ENCODE measurements at places on chromosomes 13 and 19.
A peak's percentile ranks its signal among the peaks of the same experiment; 100 is the strongest.

- no peak for DNase-seq
These were observed 216.8 kb downstream of the TM9SF2 start for GRCh38 chr13:99717959-99718674.

- DNase-seq = peak; percentile 38
These were observed 9.6 kb upstream of the TIMM44 start for GRCh38 chr19:7953060-7953459.

GRCh38 chr13:44401577-44401976 is 28.0 kb downstream of the SERP2 start:
- DNase-seq = no peak

GRCh38 chr19:18975011-18975410 is 34.0 kb upstream of the HOMER3 start:
- no peak for DNase-seq

DNA sequence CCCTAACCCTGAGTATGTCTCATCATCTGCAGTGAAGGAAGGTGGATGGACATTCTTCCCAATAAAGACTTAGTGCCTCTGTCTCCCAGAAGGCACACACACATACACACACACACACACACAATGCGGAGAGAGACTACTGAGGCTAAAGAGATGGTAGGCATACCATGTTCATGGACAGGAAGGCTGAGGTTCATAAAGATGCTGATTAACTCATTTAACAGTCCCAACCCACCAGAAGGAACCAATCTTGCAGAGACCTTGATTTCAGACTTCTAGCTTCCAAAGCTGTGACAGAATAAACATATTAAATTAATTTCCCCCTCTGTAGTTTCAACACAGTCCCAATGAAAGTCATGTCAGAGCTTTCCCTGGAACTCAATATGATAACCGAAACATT is 33.1 kb downstream of the ARRDC2 start:
- DNase-seq = no peak

- DNase-seq = no peak
These were observed 12.1 kb upstream of the LGALS13 start for GRCh38 chr19:39590265-39590664.

- DNase-seq = no peak
These were observed 14.6 kb downstream of the HS6ST3 start for GRCh38 chr13:96104516-96104915.

GRCh38 chr19:47430041-47430802 is 10.9 kb upstream of the MEIS3 start:
- peak; percentile 55 for DNase-seq

GRCh38 chr13:77460195-77460594 is 75.3 kb upstream of the SCEL start:
- no peak for DNase-seq

GRCh38 chr19:47523473-47523872 is 8.6 kb upstream of the NAPA start:
- DNase-seq = no peak

DNA sequence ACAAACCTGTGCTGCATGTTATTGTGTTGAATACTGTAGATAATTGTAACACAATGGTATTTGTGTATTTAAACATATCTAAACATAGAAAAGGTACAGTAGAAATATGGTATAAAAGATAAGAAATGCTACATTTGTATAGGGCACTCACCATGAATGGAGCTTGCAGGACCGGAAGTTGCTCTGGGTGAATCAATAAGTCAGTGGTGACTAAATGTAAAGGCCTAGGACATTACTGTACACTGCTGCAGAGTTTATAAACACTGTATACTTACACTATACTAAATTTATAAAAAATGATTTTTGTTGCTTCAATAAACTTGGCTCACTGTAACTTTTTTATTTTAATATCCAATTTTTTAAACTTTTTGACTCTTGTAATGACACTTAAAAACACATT is 34.4 kb downstream of the LMO7 start:
- DNase-seq = peak; percentile 34

GRCh38 chr19:50718255-50719118 is 1.1 kb downstream of the SHANK1 start:
- DNase-seq = no peak

DNA sequence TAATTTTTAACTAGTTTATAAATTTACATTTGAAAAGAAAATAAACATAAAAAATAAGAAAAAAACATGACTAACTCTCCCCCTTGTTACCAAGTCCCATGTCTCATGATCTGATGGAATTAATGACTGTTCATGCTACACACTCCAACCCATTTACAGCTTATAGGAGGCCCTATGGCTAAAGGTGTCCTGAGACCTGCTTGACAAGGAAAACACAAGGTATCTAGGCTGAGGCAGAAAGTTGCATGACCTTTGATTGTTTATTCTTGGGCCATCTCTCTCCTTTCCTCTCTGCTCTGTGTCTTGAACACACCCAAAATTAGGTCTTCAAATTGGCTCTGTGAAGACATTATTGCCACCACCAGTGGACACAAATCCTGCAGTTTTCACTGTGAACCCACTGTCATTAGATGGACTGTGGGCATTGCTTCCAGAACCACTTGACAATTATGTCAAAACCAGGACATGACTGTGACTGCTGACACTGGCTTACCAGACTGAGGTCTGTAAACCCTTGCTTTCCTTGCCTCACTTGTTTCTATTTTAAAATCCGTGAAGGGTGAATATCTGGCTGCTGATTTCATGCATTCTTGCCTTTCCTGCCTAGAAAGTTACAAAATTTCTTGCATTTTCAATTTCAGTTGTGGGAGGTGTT is 386.5 kb upstream of the SPRY2 start:
- no peak for DNase-seq

DNA sequence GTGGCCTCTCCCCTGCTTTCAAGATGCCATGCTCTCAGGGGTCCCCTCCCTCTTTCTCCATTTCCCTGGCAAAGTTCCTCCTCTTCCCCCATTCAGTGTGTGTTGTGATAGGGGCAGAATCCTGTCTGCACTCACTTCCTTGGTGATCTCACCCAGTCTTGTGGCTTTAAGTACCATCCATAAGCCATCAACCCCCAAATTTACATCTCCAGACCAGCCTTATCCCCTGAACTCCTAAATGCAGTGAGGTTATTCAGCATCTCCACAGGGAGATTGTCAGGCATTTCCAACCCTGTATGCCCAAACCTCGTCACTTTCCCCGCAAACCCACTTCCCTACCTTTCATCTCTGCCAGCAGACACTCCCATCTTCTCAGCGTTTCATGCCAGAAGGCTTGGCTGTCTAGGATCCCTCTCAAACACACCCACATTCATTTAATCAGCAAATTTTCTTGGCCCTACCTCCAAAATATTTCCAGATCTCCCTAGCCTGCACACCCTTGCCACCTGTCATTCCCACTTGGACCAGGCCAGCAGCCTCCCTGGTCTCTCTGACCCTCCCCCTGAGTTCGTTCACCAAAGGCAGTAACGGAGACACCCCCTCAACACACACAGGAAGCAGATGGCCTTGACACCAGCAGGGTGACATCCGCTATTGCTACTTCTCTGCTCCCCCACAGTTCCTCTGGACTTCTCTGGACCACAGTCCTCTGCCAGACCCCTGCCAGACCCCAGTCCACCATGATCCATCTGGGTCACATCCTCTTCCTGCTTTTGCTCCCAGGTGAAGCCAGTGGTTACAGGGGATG is at the start of gene HCST:
HCST (plus strand) TSS at position 676 of the 808 bp plus-strand sequence; CDS start at position 741, 65 bp downstream.
- peak; percentile 51 for DNase-seq

DNA sequence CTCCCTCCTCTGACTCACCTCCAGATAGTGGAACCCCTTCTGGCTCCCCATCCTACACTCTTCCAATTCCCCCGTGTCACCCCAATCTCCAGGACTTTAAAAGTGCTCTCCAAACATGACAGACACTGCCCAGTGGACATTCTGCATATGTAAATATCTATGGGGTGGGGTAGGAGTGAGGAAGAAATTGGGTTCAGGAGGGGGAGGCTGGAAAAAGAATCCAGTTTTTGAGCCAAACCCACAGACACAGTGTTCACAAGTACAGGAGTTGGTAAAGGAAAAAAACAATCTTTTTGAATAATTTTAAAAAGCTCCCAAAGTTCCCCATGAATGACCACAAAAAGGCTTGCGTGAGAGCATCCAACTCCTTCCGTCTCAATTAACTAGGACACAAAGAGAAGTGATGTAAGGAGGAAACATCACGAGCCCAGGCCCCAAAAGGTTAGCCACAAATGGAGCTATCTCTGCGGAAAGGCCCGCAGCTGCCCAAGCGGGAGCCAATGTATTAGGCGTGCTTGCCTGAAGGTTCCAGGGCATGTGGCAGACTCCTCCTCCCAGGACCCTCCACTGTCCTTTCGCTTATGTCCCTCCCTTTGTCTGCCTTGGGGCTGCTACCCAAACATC is 18.0 kb downstream of the ZC3H4 start:
- DNase-seq = no peak

GRCh38 chr13:27355894-27356293 is 68.5 kb upstream of the GTF3A start:
- no peak for DNase-seq

DNA sequence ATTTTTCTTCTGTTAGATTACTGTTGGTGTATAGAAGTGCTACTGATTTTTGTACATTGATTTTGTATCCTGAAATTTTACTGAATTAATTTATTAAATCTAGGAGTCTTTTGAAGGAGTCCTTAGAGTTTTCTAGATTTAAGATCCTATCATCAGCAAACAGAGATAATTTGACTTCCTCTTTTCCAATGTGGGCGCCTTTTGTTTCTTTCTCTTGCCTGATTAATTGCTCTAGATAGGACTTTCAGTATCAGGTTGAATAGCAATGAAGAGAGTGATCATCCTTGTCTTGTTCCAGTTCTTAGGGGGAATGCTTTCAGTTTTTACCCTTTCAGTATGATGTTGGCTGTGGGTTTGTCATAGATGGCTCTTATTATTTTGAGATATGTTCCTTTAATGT is 5.6 kb upstream of the CD33 start:
- no peak for DNase-seq

GRCh38 chr19:36564391-36564790 is 8.7 kb downstream of the ZNF529 start:
- DNase-seq = no peak

GRCh38 chr13:36788276-36788675 is 30.7 kb upstream of the RFXAP start:
- peak; percentile 65 for DNase-seq

GRCh38 chr13:49029570-49029969 is 53.9 kb downstream of the FNDC3A start:
- DNase-seq = no peak

DNA sequence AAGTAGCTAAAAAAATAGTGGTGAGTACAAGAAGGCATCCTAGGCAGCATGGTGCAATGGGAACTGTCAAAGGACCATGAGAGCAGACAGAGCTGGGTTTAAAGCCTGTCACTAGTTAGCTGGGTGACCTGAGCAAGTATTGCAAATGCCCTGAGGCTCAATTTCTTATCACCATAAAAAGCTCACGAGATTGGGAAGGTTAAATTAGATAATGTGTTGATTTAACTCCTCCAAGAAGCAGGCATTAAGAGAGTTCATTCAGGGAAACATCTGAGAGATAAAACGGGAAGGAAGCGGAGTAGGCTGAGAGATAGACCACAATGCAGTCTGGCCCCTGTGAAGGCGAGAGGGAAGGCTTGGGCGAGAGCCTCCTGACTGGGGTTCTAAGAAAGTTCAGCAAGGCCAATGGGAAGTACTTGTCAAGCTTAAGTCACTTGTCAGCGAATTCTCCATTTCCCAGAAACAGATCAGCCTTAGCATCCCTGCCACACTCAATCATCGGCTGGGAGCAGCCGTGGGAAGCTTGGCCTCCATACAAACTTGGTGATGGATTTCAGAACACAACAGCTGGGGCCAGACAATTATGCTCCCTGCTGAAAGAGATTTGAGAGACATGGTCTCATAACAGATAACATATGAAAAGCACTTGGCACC is 105.5 kb downstream of the POU4F1 start:
- no peak for DNase-seq

DNA sequence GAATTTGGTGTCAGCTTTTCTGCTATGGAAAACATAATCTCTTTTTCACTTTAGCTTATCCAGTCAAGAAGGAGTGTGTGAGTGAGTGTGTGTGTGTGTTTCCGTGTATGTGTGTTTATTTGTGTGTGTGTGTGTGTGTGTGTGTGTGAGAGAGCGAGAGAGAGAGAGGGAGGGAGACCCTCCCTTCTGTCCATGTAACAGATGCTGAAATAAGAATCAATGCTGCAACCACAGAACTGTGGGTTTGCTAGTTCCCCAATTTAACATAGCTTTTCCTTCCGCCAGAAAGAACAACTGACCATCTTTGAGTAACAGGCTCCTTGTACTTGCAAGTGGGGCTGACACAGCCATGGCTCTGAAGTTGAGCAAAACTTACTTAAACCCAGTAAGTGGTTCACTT is 5.2 kb downstream of the LCP1 start:
- DNase-seq = no peak

- no peak for DNase-seq
These were observed 117.4 kb upstream of the FNDC3A start for GRCh38 chr13:48858122-48858902.

- DNase-seq = no peak
These were observed 19.2 kb downstream of the NECTIN2 start for GRCh38 chr19:44865196-44865767.

GRCh38 chr19:34084396-34085145 is 87.7 kb upstream of the LSM14A start:
- DNase-seq = no peak

- no peak for DNase-seq
These were observed 86.5 kb upstream of the FBXL3 start for GRCh38 chr13:77113496-77113895.

DNA sequence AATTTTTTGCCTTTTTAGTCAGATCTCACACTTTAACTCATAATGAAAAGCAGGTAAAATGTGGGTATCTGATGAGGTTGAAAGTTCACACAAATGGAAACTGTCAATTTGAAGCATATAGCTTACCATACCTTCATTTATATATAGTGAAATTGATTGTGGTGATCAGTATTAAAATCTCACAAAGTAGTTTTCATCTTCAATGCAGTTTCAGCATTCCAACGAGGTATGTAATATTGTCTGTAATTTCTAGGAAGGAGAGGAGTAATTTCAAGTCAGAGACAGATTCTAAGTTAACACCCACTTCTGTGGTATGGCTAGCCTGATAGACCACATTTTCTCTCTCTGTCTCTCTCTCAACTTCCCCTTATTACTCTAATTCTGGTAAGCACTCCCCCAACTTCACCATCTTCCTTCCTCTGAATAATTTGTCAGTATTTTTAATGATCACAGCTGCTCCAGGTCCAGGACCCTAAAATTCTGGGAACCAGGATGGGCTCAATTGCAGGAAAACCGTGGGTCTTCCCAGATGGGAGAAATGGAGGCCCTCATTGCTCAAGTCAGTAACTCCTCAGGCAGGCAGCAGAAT is 455.7 kb downstream of the FGF9 start:
- DNase-seq = no peak

- DNase-seq = no peak
These were observed at the start of gene ACTL9 for GRCh38 chr19:8698433-8699063. TSS of gene ACTL9 (minus strand) at chr19:8698795. CDS start at chr19:8698701, 94 bp downstream.

- DNase-seq = no peak
These were observed 1268.2 kb downstream of the SLITRK1 start for GRCh38 chr13:82614086-82614485.

- DNase-seq = peak; percentile 58
These were observed 52.7 kb downstream of the TSC22D1 start for GRCh38 chr13:44523146-44524015.

All from fibroblast of skin of right quadriceps (primary cell).